ENCODE measurements at places on chromosomes 2 and 18. TPM values are rescaled to one million over a fixed set of nuclear protein-coding genes. Genes with fewer than 3 reads are reported as not detected.

- DNase-seq: no peak
Observed at GRCh38 chr2:132568656-132569055, 101.3 kb downstream of the LYPD1 start.

DNA sequence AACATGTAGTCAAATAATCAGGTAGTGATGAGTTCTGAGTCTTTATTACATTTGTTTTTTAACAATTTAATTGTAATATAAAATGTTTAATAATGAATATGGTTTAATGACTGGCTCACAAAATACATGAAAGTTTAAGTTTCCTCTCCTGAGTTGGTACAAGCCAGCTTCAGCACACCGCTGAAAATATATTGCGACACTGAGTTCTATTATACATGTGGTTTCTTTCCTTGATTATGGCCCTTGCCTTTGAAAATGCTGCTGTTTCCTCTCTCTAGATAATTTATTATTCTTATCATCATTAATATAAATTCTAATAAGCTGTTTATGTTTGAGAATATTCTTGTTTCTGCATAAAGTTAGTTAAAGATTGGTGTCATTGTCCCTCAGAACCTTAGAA lies 249.3 kb downstream of the PARD3B start:
- DNase-seq: no peak

The CREG2 gene
- polyA plus RNA-seq: 0.43 TPM

GRCh38 chr2:74581463-74581862 lies 26.9 kb downstream of the DOK1 start:
- no peak for DNase-seq

DNA sequence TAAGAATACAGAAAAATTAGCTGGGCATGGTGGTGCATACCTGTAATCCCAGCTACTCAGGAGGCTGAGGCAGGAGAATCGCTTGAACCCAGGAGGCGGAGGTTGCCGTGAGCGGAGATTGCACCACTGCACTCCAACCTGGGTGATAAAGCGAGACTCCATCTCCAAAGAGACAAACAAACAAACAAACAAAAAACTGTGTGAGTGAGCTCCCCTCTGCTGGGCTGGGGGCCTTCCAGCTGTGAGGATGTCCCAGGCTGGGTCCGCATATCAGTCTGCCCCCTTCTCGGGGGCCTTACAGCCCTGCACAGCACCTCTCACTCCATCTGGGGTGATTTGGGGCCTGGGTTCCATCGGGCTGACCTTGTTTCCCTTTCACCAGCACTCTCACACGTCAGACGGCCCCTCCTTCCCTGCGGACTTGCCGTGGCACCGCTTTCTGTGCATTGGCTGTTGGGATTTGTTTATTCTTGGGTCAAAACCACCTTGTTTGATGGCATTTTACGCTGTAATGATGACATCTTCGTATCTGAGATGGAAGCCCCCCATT lies 2.8 kb upstream of the KLHL30 start:
- no peak for DNase-seq

GRCh38 chr2:141557329-141558095 lies 573.3 kb downstream of the LRP1B start:
- DNase-seq: no peak

DNA sequence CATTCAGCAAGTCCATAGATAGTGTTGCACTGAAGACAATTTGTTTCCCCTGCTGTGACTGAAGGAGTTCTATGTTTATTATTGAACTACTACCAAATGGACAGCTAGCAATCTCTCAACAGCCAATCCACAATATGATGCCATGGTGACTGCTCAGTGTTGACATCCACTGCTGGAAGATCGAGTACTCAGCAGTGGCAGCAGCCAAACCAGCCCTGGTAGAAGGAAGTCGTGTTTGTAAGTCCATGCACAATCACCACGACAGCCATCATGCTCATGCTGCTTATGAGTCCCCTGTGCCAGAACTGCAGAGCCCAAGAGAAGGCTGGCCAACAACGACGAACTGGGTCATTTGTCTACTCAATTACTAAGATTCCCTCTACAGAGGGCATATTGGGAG lies 66.4 kb downstream of the OSR1 start:
- no peak for DNase-seq
